ENCODE measurements at places on chromosomes 3 and 15. TPM values are rescaled to one million over a fixed set of nuclear protein-coding genes. Genes with fewer than 3 reads are reported as not detected.

Gene MME
- 85.4 TPM for total RNA-seq

GRCh38 chr3:83457551-83457950 is 1501.2 kb upstream of the CADM2 start:
- no peak for DNase-seq

Gene ATP2B2
- 0.09 TPM for total RNA-seq

GRCh38 chr3:144257381-144257780 is 285.8 kb downstream of the DIPK2A start:
- DNase-seq: no peak

DNA sequence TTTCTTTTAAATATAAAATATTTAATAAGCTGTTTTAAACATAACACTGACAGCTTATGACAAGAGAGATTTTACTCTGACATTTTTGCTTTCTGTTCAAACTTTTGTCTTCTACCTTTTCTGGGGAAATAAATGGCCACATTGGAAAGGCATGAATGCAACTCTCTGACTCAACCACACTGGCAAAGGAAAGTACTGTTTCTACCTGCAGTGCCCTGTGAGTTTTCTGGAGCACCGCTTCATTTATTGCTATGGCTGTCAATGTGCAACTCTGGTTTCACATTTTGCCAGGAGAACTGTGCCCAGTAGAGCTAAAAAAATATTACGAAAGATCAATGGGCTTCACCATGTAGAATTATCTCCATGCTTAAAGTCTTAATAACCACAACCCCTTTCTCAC is 15.1 kb downstream of the PDZRN3 start:
- no peak for DNase-seq

Gene STX19
- total RNA-seq: 3.8 TPM

DNA sequence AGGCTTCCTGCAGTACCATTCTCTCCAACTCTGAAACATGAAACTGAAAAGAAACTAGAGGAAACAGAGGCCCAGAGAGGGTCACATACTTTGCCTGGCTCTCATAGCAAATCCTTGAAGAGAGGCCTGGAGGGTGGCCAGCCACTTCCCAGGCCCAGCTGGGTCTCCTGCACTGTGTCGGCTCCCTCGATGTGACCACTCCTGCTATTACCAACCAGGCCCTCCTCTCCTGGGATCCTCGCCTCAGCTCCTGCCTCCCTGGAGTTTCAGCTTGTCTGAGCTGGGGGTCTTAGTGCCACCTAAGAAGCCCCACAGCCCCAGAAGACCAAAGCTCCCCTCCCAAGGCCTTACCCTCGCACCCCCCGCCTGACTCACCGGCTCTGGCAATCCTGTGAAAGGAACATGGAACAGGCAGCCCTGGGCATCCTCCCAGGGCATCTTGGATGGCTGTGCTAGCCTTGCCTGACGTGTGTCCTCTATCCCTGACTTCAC is 4.6 kb downstream of the LOXL1 start:
- peak; percentile 26 for DNase-seq

- DNase-seq: peak; percentile 88
Measured at GRCh38 chr3:136195258-136196063, 674 bp downstream of the MSL2 start.

GRCh38 chr3:32432711-32433530 is 41.3 kb downstream of the CMTM7 start:
- no peak for DNase-seq
